ENCODE measurements at places on chromosomes 5 and 9.
A peak's percentile ranks its signal among the peaks of the same experiment; 100 is the strongest.

DNA sequence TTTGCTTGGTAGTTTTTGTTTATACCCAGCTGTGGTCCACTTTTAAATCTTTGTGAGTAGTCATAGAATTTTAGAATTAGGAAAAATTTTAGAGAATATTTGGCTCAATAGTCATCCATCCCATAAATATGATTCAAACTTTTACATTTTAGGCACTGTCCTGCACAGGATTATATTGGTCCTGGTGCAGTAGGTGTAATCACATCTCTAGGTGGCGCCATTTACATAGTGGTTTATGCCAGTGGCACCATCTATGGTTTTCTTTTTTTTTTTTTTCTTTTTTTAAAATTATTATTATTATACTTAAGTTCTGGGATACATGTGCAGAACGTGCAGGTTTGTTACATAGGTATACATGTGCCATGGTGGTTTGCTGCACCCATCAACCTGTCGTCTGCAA lies 260.7 kb upstream of the KCNN2 start:
- no peak for DNase-seq

DNA sequence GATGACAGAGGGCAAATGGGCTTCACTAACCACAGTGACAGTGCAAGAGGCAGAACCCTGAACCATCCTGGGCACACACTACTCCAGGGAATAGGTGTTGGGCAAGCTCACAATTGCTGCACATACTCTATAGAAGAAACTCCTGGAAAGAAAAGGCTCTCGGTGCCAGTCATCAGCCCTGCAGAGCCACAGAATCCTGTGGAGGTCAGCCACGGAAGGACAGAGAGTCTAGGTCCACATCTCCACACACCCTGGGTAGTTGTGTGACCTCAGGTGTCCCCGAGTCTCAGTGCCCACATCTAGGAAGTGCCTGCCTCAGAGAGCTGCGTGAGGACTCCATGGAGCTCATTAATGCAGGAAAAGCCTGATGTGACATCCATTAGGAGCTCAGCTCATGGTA lies 16.0 kb upstream of the ANGPTL2 start:
- DNase-seq = no peak

DNA sequence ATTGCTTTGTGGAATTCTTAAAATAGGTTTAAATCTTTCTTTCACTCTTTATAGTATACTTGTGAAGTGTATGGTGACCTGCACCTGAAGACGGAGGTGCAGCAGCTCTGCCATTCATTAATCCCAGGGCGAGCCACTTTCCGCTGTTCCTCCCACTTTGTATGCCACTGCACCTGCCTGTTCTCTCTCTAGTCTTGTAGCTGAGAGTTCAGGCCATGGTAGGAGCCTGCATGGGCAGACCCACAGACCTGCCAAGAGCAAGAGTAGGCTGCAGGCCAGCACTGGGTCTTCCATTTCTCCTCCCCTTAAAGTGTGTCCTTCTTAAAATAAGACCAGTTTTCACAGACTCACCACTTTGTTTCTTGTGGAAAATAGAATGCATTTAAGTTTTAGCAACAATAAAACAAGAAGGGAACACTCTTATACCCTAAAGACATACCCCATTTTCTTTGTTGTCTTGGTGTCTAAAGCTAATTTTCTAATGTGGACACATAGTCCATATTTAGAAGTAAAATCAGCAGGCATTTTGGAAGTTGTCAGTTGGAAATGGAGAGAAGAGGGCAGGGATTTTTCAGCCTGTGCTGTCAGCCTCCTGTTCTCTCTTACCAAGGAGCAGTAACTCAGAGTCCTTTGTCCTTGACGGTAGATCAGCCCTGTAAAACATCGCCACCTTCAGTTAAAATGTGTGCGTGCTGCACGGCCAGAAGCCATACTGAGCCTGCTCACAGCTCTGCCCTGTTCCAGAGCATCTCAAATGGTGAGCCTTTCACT lies 103.2 kb downstream of the SNCAIP start:
- DNase-seq = peak; percentile 67

DNA sequence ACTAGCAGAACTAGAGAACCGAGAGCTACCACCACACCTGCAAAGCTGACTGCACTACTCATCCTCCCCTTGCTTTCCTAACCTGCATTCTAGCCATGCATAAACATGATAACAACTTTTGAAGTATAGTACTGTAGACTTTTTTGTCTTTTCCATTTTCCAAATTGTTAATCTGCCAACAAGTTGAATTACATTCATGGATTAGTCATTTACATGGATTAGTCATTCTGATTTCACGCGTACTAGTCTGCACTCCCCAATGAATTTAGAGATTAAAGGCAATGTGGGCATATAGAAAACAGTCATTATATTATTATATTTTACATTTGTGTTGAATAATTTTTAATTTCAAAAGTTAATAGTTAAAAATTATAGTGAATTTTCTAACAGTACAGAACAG lies 81.4 kb downstream of the EDIL3 start:
- no peak for DNase-seq

DNA sequence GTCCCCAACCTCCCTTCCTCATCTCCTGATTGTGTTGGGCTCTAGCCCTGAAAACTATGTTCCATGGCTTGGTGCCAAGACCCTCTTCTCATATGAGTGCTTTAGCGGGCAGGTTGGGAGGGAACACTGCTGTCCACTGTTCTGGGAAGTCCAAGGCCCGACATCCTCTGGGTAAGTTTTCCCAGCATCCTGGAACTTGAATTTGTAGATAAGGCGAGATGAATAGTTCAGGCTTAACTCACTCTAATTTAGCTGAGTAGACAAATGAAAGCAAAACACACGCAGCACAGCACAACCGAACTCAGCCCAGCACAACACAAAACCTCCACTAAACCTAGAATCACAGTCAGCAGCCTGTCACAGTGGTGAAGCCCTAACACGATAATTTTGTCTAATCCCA lies 95.3 kb upstream of the SLC28A3 start:
- DNase-seq = no peak

- no peak for DNase-seq
These were observed 161.6 kb upstream of the CD180 start for GRCh38 chr5:67358186-67358585.

DNA sequence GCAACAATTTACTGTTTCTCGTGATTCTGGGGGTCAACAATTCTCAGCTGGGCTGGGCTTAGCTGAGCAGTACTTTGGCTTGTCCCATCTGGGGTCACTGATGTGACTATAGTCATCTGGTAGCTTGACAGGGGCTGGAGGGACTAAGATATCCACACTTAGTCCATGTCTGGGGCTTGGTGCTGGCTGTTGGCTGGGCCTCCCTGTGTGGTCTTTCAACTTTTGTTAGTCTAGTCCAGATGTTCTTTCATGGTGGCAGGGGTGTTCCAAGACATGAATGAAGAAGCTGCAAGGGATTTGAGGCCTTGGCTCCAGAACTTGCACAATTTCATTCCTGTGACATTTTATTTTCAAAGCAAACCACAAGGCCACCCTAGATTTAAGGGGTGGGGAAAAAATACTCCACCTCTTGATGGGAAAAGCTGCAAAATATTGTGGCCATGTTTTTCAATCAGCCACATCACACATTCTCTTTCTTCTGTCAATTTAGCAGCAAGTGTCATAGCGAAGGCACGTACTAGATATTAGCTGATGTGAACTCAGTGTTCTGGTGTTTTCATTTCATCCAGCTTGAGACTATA lies 59.2 kb downstream of the TSSK1B start:
- no peak for DNase-seq

- DNase-seq = no peak
These were observed 245.9 kb downstream of the SAXO1 start for GRCh38 chr9:18786911-18787650.

Measured in dorsolateral prefrontal cortex (tissue), 122 donors.